Left ventricle myocardium inferior (tissue), 1 donor: ENCODE measurements at places on chromosomes 11 and 22. TPM values are rescaled to one million over a fixed set of nuclear protein-coding genes. Genes with fewer than 3 reads are reported as not detected.
A peak's percentile ranks its signal among the peaks of the same experiment; 100 is the strongest.

DCDC1 gene
- total RNA-seq: not detected

KIAA0930 gene
- 18.6 TPM for total RNA-seq

C11orf52 gene
- total RNA-seq: 1.2 TPM

APOBEC3H gene
- 0.41 TPM for total RNA-seq

CRELD2 gene
- total RNA-seq: 25.5 TPM

SHISAL1 gene
- 1.3 TPM for total RNA-seq

APOA4 gene
- total RNA-seq: not detected

DNA sequence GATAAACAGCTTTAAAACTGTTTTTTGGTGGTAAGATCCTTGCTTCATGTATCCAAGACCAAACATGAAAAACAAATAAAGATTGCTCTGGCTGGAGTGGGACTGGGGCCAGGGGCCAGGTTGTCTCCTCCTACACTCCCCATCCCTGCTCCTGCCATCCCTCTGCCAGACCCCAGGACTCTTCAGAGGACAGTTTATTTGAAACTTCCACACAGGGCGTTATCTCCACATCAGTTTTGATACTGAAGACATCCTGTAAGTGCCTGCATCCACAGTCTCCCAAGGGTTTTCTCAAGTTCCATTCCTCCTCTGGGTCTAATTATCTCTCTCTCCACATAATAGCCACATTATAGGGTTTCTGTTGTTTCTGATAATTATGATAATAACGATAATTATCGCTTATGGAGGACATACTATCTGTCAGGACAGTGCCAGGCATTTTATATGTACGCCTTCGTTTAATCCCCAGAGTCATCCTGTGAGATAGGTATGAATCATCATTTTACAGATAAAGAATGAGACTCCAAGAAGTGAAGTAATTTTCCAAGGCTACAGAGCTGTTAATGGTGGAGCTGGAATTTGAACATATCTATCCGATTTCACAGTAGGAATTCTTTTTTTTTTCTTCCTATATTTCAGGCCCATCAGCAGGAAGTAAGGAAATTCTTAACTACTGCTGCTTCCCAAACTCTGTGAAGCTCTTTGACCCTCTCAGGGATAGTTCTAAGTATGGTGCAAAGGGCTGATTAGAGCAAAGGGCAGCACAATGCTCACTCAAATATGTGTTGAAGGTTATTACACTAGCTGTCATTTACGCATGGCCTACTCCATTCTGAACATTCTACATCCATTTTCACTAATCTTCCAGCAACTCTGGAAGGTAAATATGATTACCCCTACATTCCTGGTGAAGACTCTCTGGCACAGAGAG is 488.0 kb upstream of the CCDC90B start:
- H3K4me1 ChIP-seq: no peaks in the 10 kb centered on the region
- H3K27me3 ChIP-seq: no peaks in the 10 kb centered on the region
- no peak overlapping the region for H3K4me3 ChIP-seq
- no peak overlapping the region for H3K27ac ChIP-seq
- no peak for DNase-seq

DNA sequence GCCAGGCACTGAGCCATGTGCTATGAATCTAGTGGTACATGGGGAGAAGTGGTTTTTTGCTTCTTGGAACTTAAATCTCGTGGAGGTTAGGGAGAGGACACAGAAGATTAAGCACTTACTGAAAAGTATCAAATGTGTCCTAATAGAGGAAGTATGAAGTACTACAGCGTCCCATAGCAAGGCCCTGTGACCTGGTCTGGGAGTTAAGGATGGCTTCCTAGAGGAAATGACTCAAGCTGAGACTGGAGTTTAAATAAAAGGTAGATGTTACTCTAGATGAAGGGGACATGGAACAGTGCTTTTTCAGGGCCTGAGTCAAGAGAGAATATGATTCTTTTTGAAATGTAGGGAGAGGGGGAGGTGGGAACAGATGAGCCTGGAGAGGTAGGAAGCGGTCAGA is 202.9 kb downstream of the GRIK4 start:
- no peak overlapping the region for H3K4me3 ChIP-seq
- no peak for DNase-seq
- peaks cover 68% of the 10 kb centered on the region for H3K27me3 ChIP-seq
- no peaks in the 10 kb centered on the region for H3K36me3 ChIP-seq
- H3K27ac ChIP-seq: no peak overlapping the region

- H3K36me3 ChIP-seq: no peaks in the 10 kb centered on the region
- peaks cover 9% of the 10 kb centered on the region for H3K27me3 ChIP-seq
- H3K4me1 ChIP-seq: peaks cover 26% of the 10 kb centered on the region
- peak overlapping the region; percentile 45 for H3K27ac ChIP-seq
- H3K4me3 ChIP-seq: peak overlapping the region; percentile 61
Measured at GRCh38 chr22:45212992-45213751, 27.5 kb downstream of the KIAA0930 start.

DNA sequence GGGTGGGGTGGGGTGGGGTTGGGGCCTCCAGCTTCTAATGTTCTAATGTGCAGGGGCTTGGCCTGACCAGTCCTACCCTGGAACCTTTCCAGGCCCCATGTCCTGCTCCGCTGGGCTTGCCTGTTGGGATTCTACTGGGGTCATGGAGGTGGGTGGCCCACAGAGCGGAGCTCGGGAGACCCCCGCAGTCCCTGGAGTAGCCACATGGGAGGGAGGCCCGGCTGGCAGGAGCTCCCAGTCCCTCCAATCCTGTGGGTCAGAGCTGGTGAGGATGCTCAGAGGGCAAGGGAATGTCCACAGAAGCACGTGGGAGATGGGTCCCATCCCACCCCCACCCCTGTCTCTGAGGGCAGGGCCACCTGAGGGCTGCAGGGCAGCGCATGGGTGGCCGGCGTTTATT is 2.9 kb downstream of the SEPTIN5 start:
- peaks cover 66% of the 10 kb centered on the region for H3K27me3 ChIP-seq
- H3K27ac ChIP-seq: peak overlapping the region; percentile 94
- H3K4me3 ChIP-seq: no peak overlapping the region
- H3K36me3 ChIP-seq: peaks cover 26% of the 10 kb centered on the region
- no peak for DNase-seq

- H3K36me3 ChIP-seq: no peaks in the 10 kb centered on the region
- H3K4me1 ChIP-seq: no peaks in the 10 kb centered on the region
- no peaks in the 10 kb centered on the region for H3K27me3 ChIP-seq
- no peak overlapping the region for H3K27ac ChIP-seq
- H3K4me3 ChIP-seq: no peak overlapping the region
Measured at GRCh38 chr11:90321018-90321417, 98.2 kb upstream of the CHORDC1 start.

DNA sequence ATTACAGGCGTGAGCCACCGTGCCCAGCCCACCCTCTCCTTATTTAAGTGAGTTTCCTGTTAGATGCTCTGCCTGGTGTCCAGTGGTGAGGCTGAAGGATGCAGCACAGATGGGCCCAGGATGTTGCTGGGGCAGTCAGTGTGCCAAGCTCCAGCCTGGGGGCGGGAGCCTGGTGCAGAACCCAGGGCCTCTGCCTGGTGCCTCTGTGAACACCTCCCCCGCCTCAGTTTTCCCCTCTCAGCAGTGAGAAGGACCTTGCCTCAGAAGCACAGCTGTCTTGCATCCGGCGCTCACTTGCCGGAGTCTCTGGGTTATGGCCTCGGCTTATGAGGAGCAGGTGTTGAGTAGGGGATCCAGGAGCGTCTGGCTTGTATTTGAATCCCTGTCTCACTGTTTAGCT is 116.2 kb downstream of the KIAA1671 start:
- H3K27ac ChIP-seq: no peak overlapping the region
- peaks cover 11% of the 10 kb centered on the region for H3K4me1 ChIP-seq
- no peaks in the 10 kb centered on the region for H3K27me3 ChIP-seq
- no peaks in the 10 kb centered on the region for H3K36me3 ChIP-seq
- no peak for DNase-seq

- H3K4me3 ChIP-seq: no peak overlapping the region
- peaks cover 8% of the 10 kb centered on the region for H3K27me3 ChIP-seq
- no peak for DNase-seq
Measured at GRCh38 chr11:90113541-90113940, 20.9 kb upstream of the NAALAD2 start.

DNA sequence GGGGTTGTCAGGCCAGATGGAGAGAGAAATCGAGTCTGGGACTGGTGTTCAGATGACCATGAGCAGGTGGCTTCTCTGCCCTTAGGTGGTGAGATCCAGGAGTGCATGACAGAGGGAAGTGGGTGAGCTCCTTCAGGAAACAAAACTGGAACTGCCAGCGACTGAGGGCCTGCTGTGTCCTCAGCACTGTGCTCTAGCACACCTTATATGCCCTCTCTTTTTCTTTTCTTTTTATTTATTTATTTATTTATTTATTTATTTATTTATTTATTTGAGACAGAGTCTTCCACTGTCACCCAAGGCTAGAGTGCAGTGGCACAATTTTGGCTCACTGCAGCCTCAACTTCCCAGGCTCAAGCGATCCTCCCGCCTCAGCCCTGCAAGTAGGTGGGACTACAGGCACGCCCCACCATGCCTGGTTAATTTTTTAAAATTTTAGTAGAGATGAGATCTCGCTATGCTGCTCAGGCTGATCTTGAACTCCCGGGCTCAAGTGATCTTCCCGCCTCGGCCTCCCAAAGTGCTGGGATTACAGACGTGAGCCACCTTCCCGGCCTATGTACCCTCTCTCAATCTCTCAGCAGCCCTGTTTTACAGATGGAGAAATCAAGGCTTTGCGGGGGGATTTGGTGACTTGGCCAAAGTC is 14.8 kb upstream of the RASD2 start:
- H3K4me1 ChIP-seq: peaks cover 18% of the 10 kb centered on the region
- no peak for DNase-seq
- no peaks in the 10 kb centered on the region for H3K36me3 ChIP-seq
- peak overlapping the region; percentile 71 for H3K27ac ChIP-seq

GRCh38 chr11:101046947-101047346 is 82.7 kb downstream of the PGR start:
- H3K36me3 ChIP-seq: no peaks in the 10 kb centered on the region
- H3K27me3 ChIP-seq: no peaks in the 10 kb centered on the region
- H3K4me1 ChIP-seq: no peaks in the 10 kb centered on the region
- H3K27ac ChIP-seq: no peak overlapping the region
- DNase-seq: no peak
- H3K4me3 ChIP-seq: no peak overlapping the region

DNA sequence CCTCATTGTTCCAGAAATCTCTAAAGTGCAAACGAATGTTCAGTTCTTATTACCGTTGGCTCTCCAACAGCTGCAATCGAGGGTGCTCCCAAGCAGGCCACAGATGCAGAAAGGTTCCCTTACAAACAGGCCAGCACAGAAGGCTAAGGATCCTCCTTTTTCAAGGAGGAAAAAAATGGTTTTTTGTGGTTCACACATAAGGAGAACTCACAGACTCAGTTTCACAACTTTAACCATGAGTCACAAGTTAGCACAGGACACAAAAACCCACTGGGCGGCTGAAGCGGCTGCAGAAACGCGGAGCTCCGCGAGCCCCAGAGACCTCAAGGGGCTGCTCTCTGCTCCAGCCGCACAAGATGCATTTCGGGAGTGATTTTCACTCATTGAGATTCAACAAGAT is 98.2 kb upstream of the PRR5 start:
- no peak for DNase-seq
- H3K36me3 ChIP-seq: no peaks in the 10 kb centered on the region
- H3K27ac ChIP-seq: no peak overlapping the region
- no peak overlapping the region for H3K4me3 ChIP-seq

DNA sequence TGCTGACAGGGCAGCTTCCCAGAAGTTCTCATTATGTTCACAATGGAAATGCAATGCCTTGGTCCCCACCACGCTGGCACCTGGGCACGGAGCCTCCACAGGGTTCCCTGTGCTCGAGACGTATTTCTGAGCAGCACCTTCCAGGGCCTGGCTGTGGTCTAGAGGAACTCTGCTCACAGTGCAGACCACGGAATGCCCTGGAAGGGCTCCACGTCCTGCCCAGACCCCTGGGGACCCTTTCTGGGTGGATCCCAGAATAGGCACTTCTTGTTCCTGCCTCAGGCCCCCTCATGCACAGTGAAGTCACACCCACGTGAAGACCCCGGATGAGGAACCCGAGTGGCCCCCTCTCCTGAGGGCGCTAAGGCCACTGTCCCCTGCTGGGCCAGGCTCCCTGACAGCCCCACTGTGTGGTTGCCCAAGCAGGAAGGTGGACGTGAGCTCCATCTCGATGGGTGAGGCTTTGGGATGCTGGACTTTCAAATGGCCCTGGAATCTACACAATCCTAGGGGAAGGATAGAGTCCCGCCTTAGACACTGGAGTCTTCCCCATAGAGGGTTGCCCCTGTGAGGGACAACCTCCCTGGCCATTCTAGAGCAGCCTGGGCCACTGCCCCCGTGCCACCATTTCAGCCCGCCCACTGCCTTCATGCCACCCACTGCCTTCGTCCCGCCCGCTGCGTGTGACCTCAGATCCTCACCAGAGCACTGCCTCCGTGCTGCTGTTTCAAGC is 1106.8 kb downstream of the BRD1 start:
- DNase-seq: no peak
- no peak overlapping the region for H3K4me3 ChIP-seq
- H3K27ac ChIP-seq: no peak overlapping the region
- no peaks in the 10 kb centered on the region for H3K4me1 ChIP-seq
- peaks cover 57% of the 10 kb centered on the region for H3K27me3 ChIP-seq

GRCh38 chr11:2222451-2222850 is 47.9 kb downstream of the ASCL2 start:
- no peaks in the 10 kb centered on the region for H3K4me1 ChIP-seq
- H3K27ac ChIP-seq: no peak overlapping the region
- H3K36me3 ChIP-seq: no peaks in the 10 kb centered on the region

DNA sequence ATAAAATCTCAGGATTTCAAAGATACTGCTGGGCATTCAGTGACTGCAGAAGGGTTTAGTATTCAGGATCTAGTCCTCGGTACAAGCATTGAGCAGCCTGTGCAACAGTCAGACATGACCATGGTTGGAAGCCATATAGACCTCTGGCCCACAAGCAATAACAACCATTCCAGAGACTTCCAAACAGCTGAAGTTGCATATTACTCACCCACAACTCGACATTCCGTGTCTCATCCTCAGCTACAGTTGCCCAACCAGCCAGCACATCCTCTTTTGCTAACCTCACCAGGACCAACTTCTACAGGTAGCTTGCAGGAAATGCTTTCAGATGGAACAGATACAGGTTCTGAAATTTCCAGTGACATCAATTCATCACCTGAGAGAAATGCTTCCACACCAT is 156.8 kb downstream of the C11orf91 start:
- no peak overlapping the region for H3K27ac ChIP-seq
- no peaks in the 10 kb centered on the region for H3K36me3 ChIP-seq
- H3K4me3 ChIP-seq: no peak overlapping the region
- no peak for DNase-seq
- peaks cover 8% of the 10 kb centered on the region for H3K4me1 ChIP-seq
- H3K27me3 ChIP-seq: no peaks in the 10 kb centered on the region

- no peaks in the 10 kb centered on the region for H3K27me3 ChIP-seq
- H3K36me3 ChIP-seq: no peaks in the 10 kb centered on the region
- no peak overlapping the region for H3K27ac ChIP-seq
- DNase-seq: no peak
- H3K4me3 ChIP-seq: no peak overlapping the region
Measured at GRCh38 chr11:122423886-122424285, 231.6 kb upstream of the UBASH3B start.
